ENCODE measurements at places on chromosomes 7 and 10. TPM values are rescaled to one million over a fixed set of nuclear protein-coding genes. Genes with fewer than 3 reads are reported as not detected.
A peak's percentile ranks its signal among the peaks of the same experiment; 100 is the strongest.

DNA sequence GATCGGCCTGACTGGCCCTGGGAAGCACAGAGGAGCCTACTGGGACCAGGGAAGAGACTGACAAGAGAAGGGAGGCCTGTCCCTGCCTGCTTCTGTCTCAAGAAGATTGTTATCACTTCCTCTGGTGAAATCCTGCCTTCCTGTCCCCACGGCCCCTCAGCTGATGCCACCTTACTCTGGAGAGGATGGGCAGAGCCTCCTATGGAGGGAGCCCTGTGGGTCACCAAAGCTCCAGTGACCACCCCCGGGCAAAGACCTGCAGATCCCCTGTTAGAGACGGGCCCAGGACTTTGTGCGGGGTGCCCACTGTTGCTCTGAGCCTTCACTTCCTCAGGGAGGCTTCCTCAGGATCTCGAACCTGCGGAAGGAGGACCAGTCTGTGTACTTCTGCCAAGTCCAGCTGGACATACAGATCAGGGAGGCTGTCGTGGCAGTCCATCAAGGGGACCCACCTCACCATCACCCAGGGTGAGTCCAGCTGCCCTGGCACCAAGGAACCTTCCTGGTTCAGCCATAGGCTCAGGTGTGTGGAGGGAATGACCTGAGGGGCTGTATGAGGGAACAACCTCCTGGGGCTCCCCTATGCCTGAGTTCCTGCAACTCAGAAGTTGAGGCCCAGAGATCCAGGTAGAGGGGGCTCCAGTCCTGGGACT, 1.4 kb upstream of the PILRB start:
- no peak for ATAC-seq

- ATAC-seq = no peak
Measured at GRCh38 chr10:112507046-112507445, 60.0 kb downstream of the VTI1A start.

- ATAC-seq = no peak
Measured at GRCh38 chr10:113002449-113002777, 52.4 kb downstream of the TCF7L2 start.

- ATAC-seq = peak; percentile 21
Measured at GRCh38 chr7:150942001-150942590, 36.0 kb downstream of the KCNH2 start.

GRCh38 chr7:18125476-18125875, 97.8 kb upstream of the PRPS1L1 start:
- ATAC-seq = no peak

DNA sequence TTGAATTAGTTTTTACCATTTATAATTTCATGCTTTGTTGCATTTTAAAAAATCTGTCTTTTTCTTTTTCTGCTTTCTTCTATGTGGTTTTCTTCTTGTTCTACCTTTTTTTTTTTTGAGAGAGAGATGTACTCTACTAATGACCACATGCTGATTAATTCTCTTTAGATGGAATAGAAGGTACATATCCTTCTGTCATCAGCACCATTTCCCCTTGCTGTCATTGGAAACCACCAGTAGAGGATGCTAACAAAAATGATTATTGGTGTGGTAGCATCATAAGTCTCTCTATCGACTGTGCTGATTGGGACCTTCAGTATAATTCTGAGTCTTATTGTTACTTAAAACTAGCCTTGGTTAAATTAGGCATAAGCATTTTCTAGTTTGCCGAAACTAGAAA, 3.6 kb downstream of the ZEB1 start:
- ATAC-seq = no peak

DNA sequence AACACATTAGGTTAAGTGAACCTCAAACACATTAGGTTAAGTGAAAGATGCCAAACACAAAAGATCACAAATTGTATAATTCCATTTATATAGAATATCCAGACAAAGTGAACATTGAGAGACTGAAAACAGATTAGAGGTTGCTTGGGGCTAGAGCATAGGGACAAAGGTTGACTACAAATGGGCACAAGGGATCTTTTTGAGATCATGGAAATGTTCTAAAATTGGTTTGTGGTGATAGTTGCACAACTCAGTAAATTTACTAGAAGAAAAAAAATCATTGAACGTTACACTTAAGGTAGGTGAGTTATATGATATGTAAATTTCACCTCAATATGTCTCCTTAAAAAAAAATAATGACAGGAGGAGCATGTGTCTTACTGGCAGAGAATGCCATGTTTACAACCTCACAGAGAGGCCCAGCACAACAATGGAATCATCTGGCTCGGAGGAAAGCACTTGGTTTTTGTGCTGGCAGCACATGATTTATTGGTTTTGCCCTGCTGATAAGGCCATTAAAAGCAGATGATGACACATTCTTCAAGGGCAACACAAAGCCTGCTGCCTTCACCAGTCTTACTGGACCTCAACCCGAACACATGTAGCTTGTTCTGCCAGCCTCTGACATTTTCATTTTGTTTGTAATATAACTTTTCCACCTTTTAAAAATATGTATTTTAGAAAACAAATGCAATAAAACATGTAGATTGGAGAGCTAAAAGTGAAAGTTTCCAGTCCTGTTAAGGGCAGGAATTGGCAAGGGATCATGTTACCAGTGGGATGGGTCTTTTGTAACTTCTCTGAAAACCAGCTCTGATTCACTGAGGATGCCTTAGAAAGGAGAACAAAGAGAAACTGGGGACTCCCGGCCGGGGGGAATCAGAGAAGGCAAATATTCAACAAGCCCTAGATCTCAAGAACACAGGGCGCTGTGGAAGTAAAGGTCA, 11.9 kb upstream of the LMOD2 start:
- no peak for ATAC-seq

GRCh38 chr10:7444551-7445121, 33.8 kb upstream of the SFMBT2 start:
- ATAC-seq = no peak

SPDYE1 gene
- total RNA-seq = not detected

HECW1 gene
- total RNA-seq = 0.40 TPM

ELOVL3 gene
- total RNA-seq = not detected

RBM17 gene
- total RNA-seq = 57.5 TPM

VIM gene
- total RNA-seq = 73.8 TPM
